CD4-positive, alpha-beta T cell treated with Interleukin-15 for 1 hour (primary cell): ENCODE measurements at places on chromosomes 12 and 14.

- DNase-seq, result no peak
Measured at GRCh38 chr12:77796775-77797174, 33.9 kb upstream of the NAV3 start.

- DNase-seq, result no peak
Measured at GRCh38 chr14:72104011-72104613, 171.9 kb downstream of the RGS6 start.

GRCh38 chr12:109369831-109370230 lies 22.1 kb downstream of the MYO1H start:
- DNase-seq, result no peak

- no peak for DNase-seq
Measured at GRCh38 chr12:89493670-89494302, 30.8 kb downstream of the GALNT4 start.

DNA sequence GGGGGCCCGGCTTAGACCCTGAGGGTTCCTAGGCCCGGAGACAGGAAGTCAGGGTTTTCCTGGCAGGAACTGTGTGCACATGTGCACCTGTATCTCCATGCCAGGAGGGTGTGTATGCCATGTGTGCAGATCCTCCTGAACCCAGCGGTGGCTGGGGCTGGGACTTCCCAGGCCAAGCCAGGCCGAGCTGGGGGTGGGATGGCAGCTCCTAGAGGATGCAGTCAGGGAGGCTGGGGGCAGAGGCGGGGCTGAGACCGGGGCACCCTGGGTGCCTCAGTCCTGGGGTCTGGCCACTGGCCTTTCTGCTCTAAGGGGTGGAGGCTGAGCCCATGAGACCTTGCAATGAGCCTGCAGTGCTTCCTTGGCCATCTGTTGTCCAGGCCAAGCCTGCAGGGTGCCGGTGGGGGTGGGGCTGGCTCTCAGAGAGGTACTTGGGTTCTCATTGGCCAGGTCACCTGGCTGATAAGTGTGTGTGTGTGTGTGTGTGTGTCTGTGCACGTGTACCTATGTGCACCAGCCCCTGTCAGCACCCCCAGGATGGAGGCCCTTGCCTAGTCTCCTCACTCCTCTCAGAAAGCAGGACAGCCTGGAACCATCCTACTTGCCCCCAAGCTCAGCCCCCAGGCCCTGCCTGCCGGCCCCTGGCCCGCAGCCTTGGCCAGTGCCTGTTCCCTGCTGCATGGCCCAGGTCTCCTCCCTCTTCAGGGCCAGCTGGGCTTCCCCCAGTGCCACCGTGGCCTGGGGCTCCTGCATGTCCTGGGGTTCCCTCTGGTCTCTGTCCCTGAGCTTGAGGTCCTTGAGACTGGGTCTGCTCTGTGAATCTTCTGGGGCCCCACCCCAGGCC lies 10.6 kb upstream of the TNFAIP2 start:
- no peak for DNase-seq

DNA sequence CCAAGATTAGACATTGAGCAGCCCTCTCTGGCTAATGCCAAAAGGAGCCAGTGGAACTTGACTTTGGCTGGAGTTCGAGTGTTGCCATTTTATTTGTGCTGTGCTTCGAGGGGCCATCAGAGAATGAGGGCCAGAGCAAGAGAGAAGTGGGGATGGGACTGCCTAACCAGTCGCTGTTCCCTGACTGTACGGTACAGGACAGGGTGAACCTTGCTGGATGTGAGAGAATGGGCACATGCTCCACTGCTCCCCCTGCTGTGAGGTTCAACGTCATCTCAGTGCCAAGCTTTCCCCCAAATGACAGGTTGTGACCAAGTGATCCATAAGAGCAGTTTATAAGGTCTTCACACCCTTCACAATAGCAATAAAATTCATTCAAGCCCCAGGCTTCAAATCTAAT lies 55.1 kb upstream of the BCL11B start:
- no peak for DNase-seq

- no peak for DNase-seq
Measured at GRCh38 chr14:50792634-50793068, 38.3 kb downstream of the NIN start.

DNA sequence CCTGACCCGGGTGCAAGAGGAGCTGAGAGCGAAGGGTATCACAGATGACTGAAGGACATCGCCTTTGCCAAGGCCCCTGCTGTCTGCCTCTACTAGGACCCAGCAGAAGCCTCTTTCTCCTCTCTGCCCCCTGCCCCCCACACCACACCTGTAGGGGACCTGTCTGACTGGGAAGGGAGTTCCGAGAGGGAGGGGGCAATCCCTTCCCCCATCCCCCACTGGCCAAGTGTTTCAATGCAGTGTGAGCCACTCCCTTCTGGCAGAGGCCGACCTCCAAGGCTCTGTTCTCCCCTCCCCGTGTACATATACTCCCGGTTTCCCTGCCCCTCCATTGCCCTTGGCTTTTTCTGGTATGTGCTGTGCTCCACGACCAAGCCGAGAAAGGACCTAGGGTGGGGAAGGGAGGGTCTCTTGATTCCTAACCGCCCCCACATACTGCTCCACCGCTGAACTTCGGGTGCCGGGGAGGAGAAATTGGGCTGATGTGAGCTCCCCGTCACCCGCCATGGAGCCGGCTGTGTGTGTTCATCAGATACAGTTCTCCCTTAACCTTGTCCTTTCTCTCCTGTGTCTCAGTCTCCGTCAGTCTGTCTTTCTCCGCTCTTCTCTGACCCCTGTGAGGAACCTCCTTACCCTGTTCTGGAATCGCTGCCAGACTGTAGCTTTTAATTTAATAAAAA lies 2.0 kb upstream of the ARHGEF25 start:
- DNase-seq, result no peak

GRCh38 chr14:83280719-83281118 lies 1747.1 kb upstream of the SEL1L start:
- no peak for DNase-seq

- DNase-seq, result no peak
Measured at GRCh38 chr14:81980601-81981306, 447.1 kb upstream of the SEL1L start.

GRCh38 chr12:114598111-114598510 lies 85.9 kb downstream of the TBX3 start:
- no peak for DNase-seq

GRCh38 chr12:78088391-78088832 lies 257.7 kb downstream of the NAV3 start:
- DNase-seq, result no peak
